ENCODE measurements at places on chromosomes 5 and 9.

DNA sequence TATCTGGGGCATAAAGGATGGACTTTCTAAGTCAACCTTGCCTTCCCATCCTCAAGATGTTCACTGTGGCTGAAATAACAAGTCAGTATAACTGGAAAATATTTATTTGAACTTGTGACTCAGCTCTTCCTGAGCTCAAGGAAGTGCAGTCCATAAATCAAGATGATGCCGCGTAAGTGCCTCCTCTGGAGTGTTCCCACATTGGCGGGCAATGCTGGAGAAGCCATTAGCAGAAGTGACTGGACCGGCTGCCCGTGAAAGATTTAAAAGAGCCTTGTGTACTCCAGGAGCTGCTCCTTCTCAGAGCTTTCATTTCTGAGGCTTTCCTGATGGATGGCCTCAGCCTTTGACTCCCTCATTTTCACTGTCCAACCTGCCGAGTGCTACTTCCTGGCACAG, 17.4 kb downstream of the TMOD1 start:
- DNase-seq, result peak; percentile 72

- DNase-seq, result no peak
Observed at GRCh38 chr5:177444106-177445051, 2.2 kb upstream of the PRR7 start.

DNA sequence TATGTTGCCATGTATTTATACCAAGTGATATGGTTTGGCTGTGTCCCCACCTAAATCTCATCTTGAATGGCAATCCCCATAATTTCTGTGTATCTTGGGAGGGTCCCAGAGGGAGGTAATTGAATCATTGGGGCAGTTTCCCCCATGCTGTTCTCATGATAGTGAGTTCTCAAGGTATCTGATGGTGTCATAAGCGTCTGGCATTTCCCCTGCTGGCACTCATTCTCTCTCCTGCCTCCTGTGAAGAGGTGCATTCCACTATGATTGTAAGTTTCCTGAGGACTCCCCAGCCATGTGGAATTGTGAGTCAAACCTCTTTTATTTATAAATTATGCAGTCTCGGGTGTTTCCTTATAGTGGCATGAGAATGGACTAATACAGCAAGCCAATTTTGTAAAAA, 140.8 kb upstream of the ADAMTSL1 start:
- no peak for DNase-seq

GRCh38 chr5:116315531-116315930, 230.7 kb downstream of the COMMD10 start:
- DNase-seq, result no peak

- no peak for DNase-seq
Observed at GRCh38 chr5:122565331-122565730, 209.5 kb upstream of the SNX2 start.

- no peak for DNase-seq
Observed at GRCh38 chr5:135567661-135568060, 11.1 kb downstream of the CXCL14 start.

GRCh38 chr9:35852876-35853865, 17.0 kb downstream of the OR13J1 start:
- no peak for DNase-seq

DNA sequence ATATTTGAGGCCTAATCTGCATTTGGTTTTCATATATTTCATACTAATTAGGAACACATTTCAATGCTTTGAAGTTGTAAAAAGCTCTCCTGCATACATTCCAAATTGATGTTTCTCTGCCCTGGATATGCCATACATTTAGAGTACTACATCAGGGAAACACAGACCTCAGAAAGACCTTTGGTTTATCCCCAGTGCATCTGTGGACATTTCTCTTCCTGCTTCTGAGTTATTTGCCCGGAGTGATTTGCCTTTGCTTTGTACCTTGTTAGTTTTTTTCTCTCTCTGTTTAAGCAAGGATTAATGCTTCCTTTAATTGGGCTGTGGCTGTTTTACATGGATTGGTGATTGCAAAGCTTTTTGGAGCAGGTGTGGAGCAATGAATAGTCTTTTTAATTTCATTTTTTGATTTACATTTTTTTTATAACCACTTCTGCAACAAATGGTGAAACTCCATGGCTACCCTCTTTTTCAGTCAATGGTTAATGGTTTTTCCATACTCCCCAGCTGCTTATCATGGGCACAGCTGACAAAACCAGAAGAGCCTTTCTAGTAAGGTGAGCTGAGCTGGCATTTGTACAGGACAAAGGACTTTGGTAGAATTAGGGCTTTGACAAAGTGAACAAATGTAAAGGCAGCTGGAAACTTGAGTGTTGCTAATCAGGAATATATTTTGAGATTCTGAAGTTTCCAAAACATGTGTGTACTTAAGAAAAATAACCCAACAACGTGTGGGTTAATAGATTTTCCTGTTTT, 54.2 kb downstream of the ZSWIM6 start:
- DNase-seq, result no peak

DNA sequence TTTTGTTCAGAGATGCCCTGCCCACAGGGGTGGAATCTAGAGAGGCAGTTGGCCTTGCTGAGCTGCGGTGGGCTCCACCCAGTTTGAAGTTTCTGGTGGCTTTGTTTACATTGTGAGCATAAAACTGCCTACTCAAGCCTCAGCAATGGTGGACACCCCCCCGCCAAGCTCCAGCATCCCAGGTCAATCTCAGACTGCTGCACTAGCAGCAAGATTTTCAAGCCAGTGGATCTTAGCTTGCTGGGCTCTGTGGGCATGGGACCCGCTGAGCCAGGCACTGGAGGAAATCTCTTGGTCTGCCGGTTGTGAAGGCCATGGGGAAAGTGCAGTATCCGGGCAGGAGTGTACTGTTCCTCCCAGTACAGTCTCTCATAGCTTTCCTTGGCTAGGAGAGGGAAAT, 55.5 kb downstream of the MINAR2 start:
- DNase-seq, result no peak

DNA sequence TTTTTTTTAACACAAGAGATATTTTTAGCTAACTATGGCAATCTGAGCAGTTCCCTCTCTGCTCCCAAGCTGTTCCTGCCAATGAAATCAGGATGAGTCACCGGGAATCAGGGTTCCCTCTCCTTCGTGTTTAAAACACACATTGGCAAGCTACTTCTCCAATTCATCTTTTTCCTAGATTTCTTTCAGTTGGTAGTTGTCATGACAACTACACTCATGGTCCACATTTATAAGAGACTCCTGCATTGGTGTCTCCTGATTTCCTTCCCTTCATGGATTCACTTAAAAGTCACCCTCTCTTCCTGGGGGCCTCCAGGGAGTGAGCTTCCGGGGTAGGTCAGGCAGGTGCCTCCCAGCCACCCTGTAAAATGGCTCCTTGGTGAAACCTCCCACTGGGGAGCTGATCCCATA, 72.3 kb upstream of the NIPAL4 start:
- DNase-seq, result peak; percentile 43

DNA sequence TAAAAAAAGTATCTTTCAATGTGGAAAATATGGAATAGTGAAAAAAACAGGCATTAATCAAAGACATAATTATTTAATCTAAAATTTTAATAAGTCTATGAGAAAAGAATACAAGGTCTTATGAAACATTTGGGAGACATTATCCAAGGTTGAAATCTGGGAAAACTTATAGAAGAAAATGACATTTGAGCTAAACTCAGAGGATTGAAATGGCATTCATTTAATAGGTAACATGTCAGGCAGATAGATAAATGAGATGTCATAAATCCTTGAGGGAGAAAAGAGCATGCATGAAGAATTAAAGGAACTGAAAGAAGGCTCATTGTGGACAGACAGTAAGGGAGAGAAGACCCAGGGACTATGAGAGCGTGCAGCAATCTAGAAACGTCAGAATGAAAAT, 284.4 kb downstream of the PRR16 start:
- DNase-seq, result no peak

GRCh38 chr5:147983742-147984141, 77.4 kb upstream of the C5orf46 start:
- DNase-seq, result no peak

DNA sequence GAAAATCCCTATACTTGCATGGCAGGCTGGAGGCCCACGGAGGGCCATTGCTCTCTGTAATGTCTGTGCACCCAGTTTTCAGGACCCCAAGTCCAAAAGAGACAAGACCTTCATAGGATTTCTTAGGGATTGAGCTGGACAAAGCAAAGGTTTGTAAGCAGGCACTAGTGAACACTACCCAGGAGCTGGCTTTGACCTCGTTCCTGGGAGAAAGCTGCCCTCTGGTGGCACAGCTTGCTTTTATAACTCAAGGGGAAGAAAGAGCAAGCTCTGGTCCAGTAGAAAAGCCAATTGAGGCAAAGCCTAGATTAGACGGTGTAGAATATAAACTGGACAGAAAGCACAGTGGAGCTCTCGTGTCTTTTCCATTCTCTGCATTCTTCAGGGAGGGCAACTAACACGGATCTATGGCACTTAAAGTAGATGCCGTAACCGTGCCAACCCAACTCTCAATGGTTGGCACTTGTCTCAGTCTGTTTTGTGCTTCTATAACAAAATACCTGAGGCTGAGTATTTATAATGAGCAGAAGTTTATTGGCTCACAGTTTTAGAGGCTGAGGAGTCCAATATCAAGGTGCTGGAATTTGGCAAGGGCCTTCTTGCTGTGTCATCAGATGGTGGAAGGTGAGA, 7.9 kb downstream of the GABRP start:
- peak; percentile 49 for DNase-seq

DNA sequence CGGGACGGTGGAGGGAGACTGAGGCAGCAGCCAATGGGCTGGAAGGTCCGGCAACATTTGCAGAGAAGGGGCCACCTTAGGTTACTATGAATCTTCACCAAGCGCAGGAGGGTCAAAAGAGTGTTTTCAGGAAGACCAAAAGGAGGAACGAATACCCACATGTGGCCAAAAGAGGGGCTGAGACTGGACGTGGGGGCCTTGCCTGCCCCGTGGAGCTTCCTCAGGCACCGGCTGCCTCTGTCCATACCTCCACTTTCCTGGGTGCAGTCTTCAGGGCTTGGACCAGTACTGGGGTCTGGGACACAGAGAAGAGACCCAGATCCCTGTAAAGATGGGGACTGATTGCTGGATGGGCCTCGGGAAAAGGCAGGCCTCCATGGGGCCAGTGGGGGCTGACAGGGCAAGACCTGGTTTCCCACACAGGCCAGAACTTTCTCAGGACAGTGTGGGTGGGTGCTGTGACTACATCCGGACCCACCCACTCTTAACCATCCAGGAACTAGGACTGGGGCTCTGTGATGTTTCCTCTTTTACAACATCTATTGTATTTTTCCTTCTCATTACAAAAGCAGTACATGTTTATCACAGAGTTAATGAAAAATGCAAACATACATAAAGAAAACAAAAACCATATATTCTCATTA, 294.7 kb downstream of the ZSWIM6 start:
- no peak for DNase-seq

GRCh38 chr9:98555651-98556465, 152.9 kb downstream of the GABBR2 start:
- no peak for DNase-seq

GRCh38 chr5:139341187-139341688, 416 bp upstream of the PAIP2 start:
- DNase-seq, result no peak

DNA sequence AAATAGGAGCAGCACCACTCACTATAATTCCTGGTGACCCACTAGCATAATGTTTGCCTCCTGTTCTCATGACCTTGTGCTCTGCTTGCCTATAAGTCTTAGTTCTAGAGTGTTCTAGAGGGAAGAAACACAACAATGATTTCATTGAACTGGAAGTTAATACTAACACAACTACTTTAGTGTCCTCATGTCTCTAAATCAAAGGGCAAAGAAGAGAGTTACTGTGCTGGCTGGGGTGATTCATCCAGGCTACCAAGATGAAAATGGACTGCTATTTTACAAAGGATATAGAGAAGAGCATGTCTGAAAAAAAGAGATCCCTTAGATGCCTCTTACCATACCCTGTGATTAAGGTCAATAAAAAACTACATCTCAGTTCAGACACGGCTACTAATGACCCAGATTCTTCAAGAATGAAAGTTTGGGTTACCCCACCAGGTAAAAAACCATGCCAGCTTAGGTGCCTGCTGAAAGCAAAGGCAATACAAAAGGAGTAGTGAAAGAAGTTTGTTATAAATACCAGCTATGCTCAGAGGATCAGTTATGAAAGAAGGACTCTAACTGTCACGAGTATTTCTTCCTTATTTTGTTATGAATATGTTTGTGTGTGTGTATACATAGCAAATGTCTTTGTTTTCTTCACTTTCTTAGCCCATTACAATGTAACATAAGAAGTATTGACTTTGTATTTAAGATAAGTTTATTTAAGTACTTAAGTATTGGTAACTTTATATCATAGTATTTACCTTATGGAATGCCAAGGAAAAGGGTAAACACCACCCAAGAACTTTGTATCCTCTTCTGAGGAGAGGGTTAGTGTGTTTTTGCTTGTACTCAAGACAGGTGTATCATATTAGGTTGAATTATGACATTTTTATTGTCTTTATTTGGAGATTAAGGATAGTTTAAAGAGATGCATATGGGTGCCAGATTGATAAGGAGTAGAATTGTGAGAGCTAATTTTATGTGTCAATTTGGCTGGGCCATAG, 314.1 kb upstream of the PTGER4 start:
- no peak for DNase-seq

- DNase-seq, result no peak
Observed at GRCh38 chr5:172076761-172077244, 70.4 kb upstream of the FBXW11 start.

DNA sequence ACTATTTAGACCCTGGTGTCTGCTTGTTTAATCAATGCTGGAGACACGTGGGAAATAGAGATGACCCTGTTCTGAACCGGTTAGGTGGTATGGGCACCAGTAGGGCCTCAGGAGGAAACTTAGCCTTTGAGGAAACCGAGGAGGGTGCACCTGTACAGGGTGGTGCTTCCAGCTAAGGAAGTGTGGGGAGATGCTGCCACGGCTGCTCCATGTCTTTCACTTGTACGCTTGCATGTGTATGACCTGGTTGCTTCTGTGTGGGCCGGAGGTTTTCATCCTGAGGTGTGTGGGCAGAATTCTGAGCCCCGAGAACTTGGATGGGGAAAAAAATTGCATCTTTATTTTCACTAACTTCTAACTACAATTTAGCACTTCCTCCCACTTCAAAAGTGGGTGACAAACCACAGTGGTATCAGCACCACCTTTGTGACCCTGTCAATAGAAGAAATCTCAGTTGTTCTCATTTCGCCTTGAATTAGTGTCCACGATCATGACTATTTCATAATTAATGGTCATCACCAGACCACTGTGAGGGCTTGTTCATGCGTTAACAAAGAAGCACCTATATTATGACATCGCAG, 99.8 kb upstream of the SPATA31C2 start:
- no peak for DNase-seq
